ENCODE measurements at places on chromosomes 2 and 18.

DNA sequence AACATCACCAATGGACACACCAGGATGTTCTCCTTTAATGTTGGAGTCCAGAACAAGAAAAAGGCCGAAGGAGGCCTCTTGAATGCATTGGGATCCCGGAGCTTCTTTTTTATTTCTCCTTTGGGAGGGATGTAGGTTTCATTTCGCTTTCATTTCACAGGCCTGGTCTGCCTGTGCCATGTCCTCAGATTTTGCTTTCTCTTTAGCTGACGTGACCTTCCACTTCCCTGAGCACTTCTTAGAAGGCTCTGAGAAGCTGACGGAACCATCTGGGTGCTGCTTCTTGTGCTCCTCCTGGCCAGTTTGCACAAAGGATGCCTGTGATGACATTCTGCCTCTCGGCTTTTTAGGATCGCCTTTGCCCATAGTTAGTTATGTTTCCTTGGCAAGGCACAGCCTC, 15.1 kb upstream of the MBOAT2 start:
- no peak for DNase-seq

DNA sequence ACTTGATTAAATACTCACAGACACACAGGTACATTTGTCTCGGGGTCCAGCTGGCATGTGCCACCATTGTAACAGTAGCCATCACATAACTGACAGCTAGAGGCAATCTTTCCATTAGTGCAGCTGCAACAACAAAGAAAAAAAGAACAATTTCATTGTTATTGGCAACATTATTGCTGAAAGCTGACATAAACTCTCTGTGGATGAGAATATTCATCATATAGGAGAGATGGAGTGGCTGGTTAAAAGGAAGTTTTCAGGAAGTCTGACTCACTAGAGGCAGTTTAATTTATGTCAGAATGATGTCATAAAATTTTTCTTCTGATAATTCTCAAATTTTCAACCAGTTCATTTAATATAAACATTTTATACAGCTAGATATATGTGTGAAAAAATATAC, 1490.0 kb upstream of the NXPH2 start:
- DNase-seq: no peak

GRCh38 chr18:47062471-47062870, 27.1 kb upstream of the ELOA2 start:
- DNase-seq: no peak

DNA sequence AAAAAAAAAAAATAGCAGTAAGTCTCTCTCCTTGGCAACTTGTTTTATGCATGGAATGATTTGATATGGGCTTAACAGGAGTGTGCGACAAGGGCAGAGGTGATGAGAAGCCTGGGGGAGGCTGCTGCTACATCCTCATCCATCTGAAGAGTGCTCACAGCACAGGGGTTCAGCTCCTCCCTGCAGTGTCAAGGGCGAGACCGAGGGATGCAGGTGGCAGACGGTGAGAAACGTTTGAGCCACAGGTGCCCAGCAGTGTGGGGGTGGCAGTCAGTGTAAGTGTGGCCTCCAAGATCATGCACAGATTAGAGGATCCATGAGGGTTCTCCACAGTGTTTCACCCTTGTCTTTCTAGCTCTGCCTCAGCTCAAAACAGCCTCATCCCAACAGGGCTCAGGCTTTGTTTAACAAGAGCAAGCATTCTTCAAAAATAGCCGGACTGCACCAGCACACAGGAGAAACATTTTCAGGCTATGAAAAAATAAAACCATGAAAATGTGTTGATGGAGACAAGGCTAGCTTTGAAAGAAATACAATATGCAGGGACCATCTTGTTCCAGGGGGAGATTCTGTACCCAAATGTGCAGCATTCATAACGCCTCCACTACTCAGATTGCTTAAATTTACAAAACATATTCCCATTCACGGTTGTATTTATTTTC, 324.5 kb upstream of the MYT1L start:
- DNase-seq: no peak

- DNase-seq: no peak
Observed at GRCh38 chr2:149666809-149667320, 79.3 kb upstream of the MMADHC start.

DNA sequence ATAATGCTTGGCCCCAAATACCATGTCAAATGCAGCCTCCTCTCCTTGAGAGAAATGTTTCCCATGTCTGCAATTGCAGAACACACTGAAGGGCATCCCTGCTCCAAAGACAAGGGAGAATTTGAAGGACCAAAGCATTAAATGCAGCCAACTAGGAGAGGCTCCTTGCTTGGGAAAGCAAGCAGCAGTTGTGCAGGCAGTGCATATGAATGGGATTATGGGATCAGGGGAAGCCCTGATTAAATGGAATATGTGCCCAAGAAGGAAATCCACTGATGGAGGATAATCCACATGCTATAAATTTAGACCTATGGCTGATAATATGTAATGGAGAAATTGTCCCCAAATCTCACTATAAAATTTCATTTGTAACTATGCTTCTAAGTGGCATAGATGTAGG, 116.1 kb downstream of the NCKAP5 start:
- DNase-seq: no peak

All from DMS53 (cell line).